ENCODE measurements at places on chromosomes 2 and 18. TPM values are rescaled to one million over a fixed set of nuclear protein-coding genes. Genes with fewer than 3 reads are reported as not detected.

FIGN gene
- total RNA-seq = not detected

GRCh38 chr18:56888978-56889377, 237.8 kb downstream of the WDR7 start:
- H3K4me3 ChIP-seq = no peak overlapping the region
- H3K27me3 ChIP-seq = no peaks in the 10 kb centered on the region
- H3K27ac ChIP-seq = no peak overlapping the region
- DNase-seq = no peak
- peaks cover 5% of the 10 kb centered on the region for H3K36me3 ChIP-seq
- no peaks in the 10 kb centered on the region for H3K4me1 ChIP-seq

DNA sequence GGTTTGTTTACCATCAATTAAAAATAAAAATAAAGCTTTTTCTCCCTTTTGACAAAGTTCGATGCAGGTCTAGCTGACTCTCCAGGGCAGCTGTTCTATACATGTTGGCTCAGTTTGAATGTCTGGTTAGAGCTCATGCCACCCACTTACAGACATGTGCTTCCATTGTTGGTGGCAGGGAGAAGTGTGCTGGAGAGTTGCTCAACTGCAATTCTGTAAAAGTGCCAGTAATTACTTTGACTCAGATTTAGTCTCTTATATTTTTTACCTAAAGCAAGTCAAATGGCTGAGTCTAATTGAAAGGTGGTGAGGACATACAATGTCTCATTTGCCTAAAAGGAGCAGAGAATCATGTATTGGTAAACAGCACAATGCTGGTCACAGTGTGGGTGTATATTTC, 609.1 kb upstream of the SYT4 start:
- no peak overlapping the region for H3K4me3 ChIP-seq
- H3K36me3 ChIP-seq = no peaks in the 10 kb centered on the region
- no peaks in the 10 kb centered on the region for H3K4me1 ChIP-seq
- no peak for DNase-seq
- H3K27me3 ChIP-seq = no peaks in the 10 kb centered on the region

DNA sequence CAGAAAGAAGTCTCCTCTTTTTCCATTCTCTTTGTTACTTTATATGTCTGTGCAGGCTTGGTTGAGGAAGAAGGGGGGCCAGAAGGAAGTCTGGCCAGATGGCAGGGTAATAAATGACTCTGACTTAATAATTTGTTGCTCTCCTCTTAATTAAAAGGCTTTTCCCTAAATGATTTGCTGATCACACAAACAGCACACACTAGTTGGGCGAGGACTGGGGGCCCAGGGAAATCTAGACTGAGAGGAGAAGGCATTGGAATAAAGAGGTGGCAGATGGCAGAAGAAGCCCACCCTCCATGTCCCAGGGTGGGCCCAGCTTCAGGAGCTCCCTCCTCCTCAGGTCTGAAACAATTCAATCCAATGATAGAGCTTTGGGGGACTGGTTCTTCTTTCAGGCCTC, 12.7 kb upstream of the SMARCAL1 start:
- H3K4me1 ChIP-seq = no peaks in the 10 kb centered on the region
- no peak overlapping the region for H3K4me3 ChIP-seq
- no peak for DNase-seq

DNA sequence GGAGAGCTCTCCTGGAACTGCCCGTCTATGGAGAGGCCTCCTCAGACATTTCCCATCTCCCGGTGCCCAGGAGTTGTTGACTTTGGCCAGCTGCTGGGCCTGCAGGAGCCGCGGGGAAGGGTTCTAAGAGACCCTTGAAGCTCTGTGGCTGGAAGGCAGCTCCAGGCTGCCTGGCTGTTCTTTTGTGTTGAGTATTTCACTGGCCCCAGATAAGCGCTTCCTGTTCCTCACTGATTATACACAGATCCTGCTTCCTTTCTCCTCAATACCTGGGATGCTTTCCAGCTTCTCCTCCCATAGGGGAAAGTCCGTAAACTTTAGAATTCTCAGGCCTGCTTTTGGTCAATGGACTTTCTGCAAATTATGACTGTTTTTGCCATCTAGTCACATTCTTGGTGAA, 57.8 kb downstream of the TGOLN2 start:
- no peaks in the 10 kb centered on the region for H3K36me3 ChIP-seq
- H3K4me1 ChIP-seq = no peaks in the 10 kb centered on the region

DSG2 gene
- 0.18 TPM for total RNA-seq

DNA sequence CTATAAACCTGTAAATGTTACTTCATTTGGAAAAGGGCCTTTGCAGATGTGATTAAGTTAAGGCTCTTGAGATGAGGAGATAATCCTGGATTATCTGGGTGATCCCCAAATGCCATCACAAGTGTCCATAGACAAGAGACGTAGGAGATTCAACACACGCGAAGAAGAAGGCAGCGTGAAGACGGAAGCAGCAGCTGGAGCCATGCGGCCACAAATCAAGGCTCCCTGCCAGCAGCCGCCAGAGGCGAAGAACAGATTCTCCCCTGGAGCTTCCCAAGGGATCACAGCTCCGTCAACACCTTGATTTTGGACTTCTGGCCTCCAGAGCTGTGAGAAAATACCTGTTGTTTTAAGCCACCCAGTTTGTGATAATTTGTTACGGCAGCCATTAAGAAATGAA, 11.0 kb upstream of the VAPA start:
- no peak for DNase-seq
- no peaks in the 10 kb centered on the region for H3K36me3 ChIP-seq
- peaks cover 10% of the 10 kb centered on the region for H3K4me1 ChIP-seq
- no peak overlapping the region for H3K4me3 ChIP-seq
- no peak overlapping the region for H3K27ac ChIP-seq
- H3K27me3 ChIP-seq = peaks cover 10% of the 10 kb centered on the region

GRCh38 chr18:10308154-10308553, 146.3 kb upstream of the APCDD1 start:
- no peaks in the 10 kb centered on the region for H3K36me3 ChIP-seq
- H3K27me3 ChIP-seq = no peaks in the 10 kb centered on the region
- no peaks in the 10 kb centered on the region for H3K4me1 ChIP-seq
- no peak for DNase-seq

DNA sequence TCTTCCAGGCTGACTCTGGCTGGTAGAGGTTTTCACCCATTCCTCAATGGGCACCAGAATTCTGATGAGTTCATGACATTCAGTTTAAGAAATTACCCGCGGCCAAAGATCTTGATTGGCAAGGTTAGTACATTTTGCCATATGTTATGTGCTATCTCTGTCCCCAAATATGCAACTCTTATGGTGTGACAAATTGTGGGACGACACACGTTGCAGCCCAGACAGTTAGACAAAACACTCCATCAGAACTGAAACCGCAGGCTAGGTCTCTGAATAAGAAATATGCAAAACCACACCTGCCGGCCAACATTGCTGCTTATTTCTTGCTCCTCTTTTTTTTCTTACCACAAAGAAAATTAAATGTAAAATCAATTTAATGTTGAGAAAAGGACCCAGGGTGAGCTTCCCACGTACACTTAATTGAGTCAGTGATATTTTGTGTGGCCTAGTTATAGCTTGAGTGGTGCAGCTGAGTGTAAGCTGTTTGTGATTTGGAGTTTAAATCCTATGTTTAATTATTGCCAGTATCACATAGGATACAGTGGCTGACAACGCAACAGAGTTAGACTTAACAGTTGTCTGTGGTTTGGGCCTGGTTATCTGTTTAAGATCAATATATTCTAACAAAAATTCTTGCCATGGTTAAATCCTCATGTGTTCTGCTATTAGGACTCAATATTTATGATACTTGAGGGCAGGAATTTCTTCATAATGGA, 35.7 kb upstream of the LTBP1 start:
- no peak for DNase-seq
- H3K36me3 ChIP-seq = no peaks in the 10 kb centered on the region
- no peak overlapping the region for H3K27ac ChIP-seq
- H3K27me3 ChIP-seq = no peaks in the 10 kb centered on the region
- no peak overlapping the region for H3K4me3 ChIP-seq

- H3K4me3 ChIP-seq = no peak overlapping the region
- H3K27me3 ChIP-seq = peaks cover 2% of the 10 kb centered on the region
- DNase-seq = no peak
- no peaks in the 10 kb centered on the region for H3K4me1 ChIP-seq
- no peak overlapping the region for H3K27ac ChIP-seq
- H3K36me3 ChIP-seq = no peaks in the 10 kb centered on the region
Measured at GRCh38 chr18:22674272-22674671, 256.6 kb upstream of the CTAGE1 start.

DNA sequence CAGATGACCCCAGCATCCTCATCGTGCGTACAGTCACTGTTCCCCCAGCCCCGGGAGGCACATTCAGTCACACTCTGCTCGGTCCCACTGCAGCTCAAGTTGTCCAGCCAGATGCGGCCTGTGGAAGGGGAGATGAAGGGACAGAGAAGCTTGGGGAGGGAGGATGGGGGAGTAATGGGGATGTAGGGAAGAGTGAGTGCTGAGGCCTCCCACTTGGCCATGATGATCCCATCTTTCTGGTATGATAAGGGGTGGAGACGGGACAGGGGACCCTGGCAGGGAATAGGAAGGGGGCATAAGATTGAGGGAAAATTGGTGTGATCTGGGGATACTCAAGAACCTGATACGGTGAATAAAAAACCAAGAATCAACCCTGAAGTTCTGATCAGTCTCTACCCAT, 3.5 kb downstream of the LOXL3 start:
- H3K36me3 ChIP-seq = no peaks in the 10 kb centered on the region
- H3K27ac ChIP-seq = no peak overlapping the region
- peak overlapping the region; percentile 65 for H3K4me3 ChIP-seq
- DNase-seq = no peak

- no peak overlapping the region for H3K27ac ChIP-seq
- no peak overlapping the region for H3K4me3 ChIP-seq
Measured at GRCh38 chr2:45889053-45889452, 237.6 kb downstream of the PRKCE start.

- H3K27me3 ChIP-seq = peaks cover 29% of the 10 kb centered on the region
- H3K4me3 ChIP-seq = no peak overlapping the region
- H3K36me3 ChIP-seq = no peaks in the 10 kb centered on the region
- no peak overlapping the region for H3K27ac ChIP-seq
Measured at GRCh38 chr2:45145073-45145899, 136.0 kb upstream of the SIX2 start.

POTEI gene
- total RNA-seq = not detected
